Thymus (tissue), 14 donors: ENCODE measurements at places on chromosomes 7 and 10.
A peak's percentile ranks its signal among the peaks of the same experiment; 100 is the strongest.

- no peak for DNase-seq
These were observed 128.6 kb downstream of the ZNF248 start for GRCh38 chr10:37728830-37729229.

GRCh38 chr10:130137090-130137448 is 878 bp downstream of the GLRX3 start:
- no peak for DNase-seq

DNA sequence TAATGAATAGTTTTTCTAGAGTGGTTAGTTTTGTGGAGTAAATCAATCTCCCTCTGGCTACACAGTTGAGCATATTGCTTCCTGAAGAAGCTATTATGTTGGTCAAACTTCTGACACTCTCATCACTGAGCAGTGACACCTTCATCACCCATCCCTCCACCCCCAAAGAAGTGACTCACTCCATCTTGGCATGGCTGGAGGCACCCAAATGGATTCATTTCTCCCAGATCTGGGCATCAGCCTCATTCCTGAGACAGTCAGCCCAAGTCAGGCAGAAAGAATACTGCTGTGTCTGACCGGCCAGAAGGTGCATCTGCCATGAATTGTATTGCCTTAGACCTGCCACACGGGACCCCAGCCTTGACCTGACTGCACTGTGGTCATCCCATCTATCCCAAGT is 117.0 kb upstream of the HABP2 start:
- no peak for DNase-seq

GRCh38 chr10:21944727-21945386 is 58.7 kb downstream of the DNAJC1 start:
- no peak for DNase-seq

- DNase-seq: no peak
These were observed 80.0 kb upstream of the COL1A2 start for GRCh38 chr7:94314413-94315410.

DNA sequence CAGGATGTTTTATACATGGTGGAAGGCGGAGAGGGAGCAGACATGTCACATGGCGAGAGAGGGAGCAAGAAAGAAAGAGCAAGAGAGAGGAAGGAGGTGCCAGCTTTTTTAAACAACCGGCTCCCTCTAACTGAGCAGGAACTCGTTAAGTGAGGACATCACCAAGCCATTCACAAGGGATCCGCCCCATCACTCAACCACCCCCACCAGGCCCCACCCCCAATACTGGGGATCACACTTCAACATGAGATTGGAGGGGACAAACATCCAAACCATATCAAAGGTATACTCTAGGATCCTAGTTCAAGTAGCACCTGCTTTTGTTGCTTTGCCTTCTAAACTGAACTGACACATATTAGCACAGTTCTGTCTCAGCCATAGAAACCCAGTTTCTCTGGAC is 141.9 kb upstream of the KLF14 start:
- no peak for DNase-seq

DNA sequence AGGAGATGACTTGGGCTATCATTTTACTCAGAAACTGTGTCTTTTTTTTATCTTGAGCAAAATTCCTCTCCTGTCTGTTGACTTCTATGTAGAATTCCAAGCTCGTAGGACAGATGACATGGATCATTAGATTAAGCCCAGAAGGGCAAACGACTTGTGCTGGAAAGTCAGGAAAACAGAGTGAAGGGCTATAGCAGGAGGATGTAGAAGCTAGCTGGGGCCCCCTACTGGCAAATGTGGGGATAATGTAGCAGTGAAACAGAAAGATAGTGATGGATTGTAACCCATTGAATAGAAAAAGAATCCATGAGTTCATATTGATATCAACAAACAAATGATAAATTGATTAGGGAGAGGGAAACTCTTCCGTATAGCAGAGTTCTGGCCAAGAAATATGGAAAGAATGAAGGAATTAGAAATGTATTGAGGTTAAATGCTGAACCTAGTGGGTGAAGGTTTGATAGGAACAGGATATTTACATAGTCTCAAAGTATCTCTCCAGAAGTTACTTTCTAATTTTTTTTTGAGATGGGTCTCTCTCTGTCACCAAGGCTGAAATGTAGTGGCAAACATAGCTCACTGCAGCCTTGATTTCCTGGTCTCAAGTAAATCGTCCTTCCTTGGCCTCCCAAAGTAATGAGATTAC is 103.6 kb downstream of the LYZL1 start:
- peak; percentile 26 for DNase-seq

- DNase-seq: no peak
These were observed 6.7 kb upstream of the GRID1 start for GRCh38 chr10:86373251-86373650.

DNA sequence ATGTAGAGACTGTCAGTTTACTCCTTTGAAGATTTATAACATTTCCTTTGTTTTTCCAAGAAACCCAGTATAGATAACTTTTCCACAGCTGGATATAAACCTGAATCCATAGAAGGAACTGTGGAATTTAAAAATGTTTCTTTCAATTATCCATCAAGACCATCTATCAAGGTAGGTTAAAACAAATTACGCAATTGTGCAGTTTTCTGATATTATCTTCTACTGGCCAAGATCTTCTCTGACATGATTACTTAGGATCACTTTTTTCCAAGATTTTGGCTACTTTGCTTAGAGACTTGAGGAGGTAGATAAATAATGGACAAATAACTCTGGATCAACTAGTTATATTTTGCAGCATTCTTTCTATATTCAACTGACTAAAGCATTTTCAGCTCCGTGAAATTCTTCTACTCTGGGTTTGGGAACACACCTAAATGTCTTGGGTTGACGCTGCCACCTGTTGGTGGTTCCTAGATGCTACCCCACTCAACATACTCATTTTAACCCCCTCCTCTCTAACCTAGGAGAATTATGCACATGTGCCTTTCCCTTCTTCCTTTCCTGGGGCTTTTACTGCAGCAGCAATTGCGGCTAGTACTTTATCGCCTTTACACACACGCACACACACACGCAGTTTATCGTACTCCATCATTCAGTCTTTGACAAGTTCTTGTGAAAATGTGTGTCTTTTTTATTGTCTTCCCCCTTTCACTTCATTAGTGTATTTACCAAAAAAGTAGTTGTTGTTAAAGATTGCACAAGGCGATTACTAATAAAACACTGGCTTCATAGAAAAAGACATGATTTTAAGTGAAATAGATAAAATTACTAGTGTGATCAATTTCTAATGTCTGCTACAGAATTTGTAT is 32.7 kb downstream of the ABCB5 start:
- DNase-seq: no peak

DNA sequence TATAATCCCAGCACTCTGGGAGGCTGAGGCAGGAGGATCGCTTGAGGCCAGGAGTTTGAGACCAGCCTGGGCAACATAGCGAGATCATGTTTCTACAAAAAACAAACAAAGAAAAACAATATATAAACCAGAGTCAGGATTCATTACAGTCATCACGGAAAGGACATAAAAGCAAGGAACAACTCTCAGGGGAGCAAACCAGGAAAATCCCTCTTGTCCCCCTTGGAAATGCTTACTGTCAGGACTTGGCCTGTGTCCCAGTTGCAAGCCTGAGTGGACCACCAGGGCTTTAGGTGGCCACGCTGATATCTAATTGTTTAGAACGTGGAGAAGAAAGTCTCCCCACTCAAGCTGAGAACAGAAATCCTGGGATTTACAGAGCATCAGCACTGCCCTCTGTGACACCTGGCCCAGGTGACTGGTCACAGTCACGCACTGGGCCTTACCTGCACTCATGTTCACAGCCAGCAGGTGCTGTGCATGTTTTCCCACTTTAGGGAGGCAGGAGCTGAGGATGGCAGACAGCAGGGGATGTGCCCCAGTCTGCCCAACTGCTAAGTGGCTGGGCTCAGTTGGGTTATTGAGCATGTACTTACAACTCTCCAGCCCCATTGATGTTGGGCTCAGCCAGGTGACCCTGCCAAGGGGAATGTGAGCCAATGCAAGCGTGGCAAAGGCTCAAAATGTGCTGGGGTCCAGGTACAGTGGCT is 60.9 kb downstream of the TMEM130 start:
- DNase-seq: no peak

DNA sequence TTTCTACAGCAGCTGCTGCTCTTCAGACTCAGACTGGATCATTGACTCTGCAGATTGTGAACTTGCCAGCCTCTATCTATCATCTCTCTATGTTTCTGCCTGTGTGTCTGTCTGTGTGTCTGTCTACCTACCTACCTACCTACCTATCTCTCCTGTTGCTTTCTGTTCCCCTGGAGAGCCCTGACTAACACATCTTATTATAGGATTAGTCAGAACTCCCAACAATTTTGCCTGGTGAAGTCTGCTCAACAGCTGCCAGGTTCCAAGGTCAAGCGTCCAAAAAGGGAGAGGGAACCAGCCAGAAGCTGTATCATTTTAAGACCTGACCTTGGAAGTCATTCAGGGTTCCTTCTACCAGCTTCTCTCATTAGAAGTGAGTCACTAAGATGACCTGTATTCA is 579.0 kb upstream of the DPP6 start:
- DNase-seq: no peak
